Stimulated activated CD4-positive, alpha-beta T cell treated with anti-CD3 and anti-CD28 coated beads, Interleukin-4, amount 100 ng/mL, for 4 hours (primary cell): ENCODE measurements at places on chromosomes 2 and 18.

GRCh38 chr18:49949951-49950395, 136.6 kb upstream of the ACAA2 start:
- no peak for DNase-seq

GRCh38 chr18:68778280-68778886, 19.5 kb upstream of the CCDC102B start:
- DNase-seq, result no peak

GRCh38 chr2:205889114-205889513, 196.9 kb downstream of the INO80D start:
- no peak for DNase-seq

- no peak for DNase-seq
These were observed 131.3 kb upstream of the TWIST2 start for GRCh38 chr2:238716585-238716984.

- peak; percentile 35 for DNase-seq
These were observed 32.7 kb downstream of the ARHGAP25 start for GRCh38 chr2:68767031-68767961.

DNA sequence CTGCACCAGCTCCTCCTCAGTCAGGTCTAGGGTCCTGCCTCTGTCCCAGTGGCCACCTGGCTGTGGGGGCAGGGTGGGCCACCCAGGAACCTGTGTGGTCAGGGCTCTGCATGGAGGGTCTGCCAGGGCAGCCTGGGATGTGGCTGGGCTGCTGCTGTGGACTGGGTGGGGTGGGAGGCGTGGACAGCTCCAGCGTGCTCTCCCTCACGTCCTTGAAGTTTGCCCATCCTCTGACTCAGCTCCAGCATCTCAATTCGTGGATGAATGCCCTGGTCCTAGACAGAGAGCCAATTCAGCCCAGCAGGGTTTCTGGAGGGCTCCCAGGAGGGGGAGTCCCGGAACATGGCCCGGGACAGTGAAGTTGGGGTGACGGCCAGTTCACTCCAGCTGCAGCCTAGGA, 64.3 kb upstream of the EPAS1 start:
- DNase-seq, result no peak

- DNase-seq, result peak; percentile 16
These were observed 107.9 kb upstream of the IL1R2 start for GRCh38 chr2:101883860-101884259.

- no peak for DNase-seq
These were observed 94.1 kb downstream of the GBX2 start for GRCh38 chr2:236073867-236074655.

GRCh38 chr2:137879121-137879520, 85.2 kb upstream of the HNMT start:
- DNase-seq, result no peak

- no peak for DNase-seq
These were observed 1.0 kb upstream of the HS6ST1 start for GRCh38 chr2:128319631-128320191.

DNA sequence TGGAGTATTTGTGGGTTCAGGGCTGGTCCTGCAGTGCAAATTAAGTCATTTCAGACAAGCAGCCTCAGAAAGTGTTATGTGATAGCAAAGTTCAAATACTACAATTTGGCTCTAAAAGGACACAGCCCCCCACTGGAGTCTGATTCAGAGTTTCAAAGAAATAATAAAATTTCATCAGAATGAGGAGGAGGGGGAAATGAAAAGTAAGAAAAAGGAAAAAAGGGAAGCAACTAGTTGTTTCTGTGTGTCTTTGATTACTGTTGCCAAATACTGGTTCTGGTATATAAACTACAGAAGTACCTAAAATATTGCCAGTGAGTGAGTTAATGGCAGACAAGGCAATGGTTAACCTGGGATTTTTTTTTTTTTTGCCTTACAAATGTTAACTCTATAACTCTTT, 773.9 kb downstream of the BCL11A start:
- DNase-seq, result no peak

GRCh38 chr2:102233132-102233884, 46.5 kb downstream of the IL1RL2 start:
- DNase-seq, result no peak

GRCh38 chr2:189178054-189178453, 1.5 kb downstream of the COL5A2 start:
- no peak for DNase-seq
